CD4-positive, CD25-positive, alpha-beta regulatory T cell (primary cell): ENCODE measurements at places on chromosomes 6 and 20.

DNA sequence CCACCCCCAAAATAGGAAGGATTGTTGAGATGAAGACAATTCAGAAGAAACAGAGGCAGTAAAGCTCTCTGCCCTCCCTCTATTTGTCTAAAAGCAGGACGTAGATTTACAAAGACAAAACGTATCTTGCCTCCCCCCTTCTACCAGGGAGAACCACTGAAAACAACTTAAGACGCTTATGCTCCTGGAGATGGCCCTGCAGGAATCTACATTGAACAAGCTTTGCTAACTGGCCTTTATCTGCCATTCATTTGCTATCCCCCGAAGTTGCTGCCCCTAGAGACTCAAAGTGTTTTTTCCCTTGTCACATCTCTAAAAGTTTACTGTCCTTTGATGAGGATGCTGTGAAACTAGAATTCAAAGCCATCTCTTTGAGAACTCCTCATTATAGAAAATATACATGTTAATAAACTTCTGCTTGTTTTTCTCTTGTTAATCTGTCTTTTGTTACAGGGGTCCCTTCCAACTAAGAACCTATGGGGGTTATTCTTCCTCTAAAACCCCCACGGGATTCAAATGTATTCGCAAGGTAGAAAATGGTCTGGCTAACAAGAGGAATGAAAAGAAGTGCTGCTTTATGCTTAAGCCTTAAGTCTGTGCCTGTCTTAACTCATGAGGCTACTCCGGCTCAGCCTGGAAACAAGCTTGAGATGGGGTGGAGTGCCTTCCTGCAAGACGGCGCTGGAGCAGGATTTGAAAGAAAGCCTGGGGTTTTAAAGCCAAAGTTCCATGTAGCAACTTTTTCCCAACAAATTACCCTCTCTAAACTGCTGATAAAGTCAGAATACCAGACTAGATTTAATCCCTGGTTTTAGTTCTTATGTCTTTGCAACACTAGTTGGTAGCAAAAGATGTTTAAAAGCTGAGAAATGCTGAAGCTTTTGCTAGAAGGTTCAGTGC is 88.0 kb downstream of the CLIC5 start:
- DNase-seq = no peak

- DNase-seq = no peak
These were observed at the start of gene BPIFB1 for GRCh38 chr20:33282991-33283555. TSS of gene BPIFB1 (plus strand) at chr20:33283214. CDS start at chr20:33286074, 2,860 bp downstream.

- no peak for DNase-seq
These were observed 775 bp downstream of the PIGU start for GRCh38 chr20:34675993-34676641.

DNA sequence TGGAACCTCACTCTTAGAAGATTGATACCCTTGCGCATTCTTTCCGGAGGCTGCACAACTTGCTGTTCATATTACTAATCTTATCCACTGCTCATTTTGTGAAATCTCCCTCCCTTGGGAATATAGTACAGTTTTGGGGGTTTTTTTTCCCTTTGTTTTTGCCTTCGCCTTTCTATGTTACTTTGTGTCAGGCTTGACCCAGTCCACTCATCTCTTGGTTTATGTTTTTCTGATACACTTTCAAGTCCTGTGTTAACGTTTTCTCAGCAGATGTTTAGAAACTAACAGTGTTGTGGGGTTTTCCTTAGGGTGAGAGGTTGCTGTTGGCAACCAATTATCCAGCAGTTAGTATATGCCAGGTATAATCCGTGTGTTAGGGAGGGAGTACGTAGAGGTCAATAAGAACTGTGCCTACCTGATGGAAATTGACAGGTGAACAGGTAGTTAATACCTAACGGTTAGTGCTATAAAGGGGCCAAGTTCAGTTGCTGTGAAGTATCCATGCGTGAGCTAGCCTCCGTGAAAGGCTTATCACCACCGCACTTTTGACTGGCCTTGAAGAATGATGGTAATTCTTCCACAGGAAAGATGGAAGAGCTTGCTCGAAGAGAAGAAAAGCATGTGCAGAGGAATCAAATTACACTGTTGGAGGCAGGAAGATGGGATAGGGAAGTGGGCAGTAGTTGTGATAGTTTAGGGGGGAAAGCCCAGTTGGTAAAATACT is 1.4 kb downstream of the NFYA start:
- DNase-seq = peak; percentile 34

GRCh38 chr6:116280161-116280932 is 617 bp upstream of the TSPYL1 start:
- DNase-seq = no peak

DNA sequence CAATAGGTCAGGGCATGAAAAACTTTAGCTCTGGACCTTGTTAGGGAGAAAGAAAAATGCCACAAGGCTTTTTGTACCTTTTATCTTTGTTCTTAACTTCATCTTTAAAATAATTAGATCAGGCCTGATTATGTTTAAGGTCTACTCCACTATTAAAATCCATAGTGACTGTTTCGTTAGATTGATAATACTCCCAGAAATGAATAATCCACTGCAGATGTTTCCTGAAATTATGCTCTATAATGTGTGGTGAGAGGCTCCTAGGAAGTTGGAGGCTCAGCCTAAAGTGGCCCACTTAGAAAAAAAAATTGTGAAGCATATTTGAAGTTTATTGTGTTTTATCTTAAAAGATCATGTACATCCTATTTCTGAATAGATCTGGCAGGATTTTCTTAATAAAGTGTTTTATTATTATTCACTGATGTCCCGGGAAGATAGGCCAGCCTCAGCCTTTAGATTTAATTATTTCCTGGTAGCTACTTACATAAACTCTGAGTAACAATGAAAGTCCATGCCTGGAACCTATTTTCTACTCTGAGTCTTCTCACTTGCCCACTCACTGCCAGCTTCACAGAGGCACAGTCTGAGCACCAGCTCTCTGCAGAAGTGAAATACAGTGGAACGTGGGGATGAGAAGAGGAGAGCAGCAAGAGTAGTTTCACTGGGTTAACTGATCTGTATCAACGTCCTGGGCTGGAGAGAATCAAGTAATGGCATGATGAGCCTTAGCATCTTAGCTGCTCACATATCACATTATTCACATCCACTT is 126.8 kb upstream of the TMEM170B start:
- DNase-seq = no peak

DNA sequence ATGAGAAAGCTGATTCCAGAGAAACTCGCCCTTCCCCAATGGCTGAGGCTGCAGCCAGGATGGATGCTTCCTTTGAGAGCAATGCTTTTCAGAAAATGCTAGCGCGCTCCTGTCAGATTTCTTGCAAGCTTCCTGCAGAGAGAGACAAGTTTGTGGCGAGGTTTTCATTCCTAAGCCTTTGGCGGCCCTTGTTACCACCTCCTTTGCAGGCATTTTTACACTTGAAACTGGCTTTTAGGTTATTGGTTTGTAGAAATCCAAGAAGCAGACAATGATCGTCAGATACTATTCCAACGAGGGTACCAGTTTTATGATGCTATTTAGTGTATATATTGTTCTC is 1.1 kb downstream of the FNDC1 start:
- no peak for DNase-seq

DNA sequence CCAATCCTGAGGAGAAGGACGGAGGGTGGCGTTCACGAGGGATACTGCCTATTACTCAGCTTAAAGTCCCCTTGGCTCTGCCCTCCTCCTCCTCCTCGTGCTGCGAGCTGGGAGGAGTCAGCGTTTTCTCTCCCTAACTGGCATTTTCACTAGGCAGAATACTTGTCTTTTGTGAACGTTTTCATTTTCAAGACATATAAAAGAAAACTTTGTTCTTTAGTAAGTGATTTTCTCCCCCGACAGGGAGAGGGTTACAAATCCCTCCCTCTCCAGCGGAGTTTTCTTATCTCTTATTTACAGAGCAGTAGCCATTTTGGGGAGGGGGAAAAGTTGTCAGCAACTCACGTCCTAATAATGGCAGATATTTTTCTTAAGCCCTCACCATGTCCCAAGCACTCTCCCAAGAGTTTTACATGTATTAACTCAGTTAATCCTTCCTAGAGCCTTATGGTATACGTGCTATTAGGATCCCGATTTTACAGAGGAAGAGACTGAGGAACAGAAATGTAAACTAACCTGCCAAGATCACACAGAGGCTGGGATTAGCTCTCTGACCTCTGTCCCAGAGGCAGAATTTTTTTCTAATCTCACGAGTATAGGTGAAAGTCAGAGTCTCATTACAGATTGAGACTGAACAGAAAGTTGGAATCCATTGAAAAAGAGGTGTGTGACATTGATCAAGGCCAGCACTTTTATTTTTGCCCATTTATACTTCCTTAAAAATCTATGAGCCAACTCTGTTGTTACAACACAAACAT is 30.0 kb upstream of the ZNF217 start:
- DNase-seq = no peak

DNA sequence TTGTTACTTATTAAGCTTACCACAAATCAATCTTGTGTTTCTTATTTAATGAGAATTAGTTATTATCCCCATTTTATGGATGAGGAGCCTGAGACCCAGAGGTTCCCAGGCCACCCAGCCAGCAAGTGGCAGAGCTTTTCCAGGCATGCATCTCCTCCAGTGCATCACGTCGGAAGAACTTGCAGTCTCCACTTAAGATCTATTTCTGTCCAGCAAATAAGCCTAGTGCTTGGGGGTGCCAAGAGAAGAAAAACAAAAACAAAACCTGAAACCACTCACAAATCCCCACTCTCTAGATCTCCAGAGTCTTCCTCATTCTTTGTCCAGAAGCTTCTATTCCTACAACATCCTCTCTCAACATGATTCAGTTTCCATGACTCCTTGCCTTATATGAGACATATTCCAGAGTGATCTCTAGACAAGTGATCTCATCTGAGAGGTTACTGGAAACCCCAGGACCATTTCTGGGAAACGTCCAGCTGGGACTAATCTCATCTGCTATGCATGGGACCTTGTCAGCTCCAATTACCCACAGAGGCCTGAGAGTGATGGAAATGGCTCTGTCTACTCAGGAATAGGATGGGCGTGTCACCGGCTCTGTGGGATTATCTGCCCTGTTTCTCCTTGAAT is 4.1 kb downstream of the GUCA1B start:
- DNase-seq = no peak

- no peak for DNase-seq
These were observed 19.9 kb downstream of the CRYBG1 start for GRCh38 chr6:106380407-106380806.

DNA sequence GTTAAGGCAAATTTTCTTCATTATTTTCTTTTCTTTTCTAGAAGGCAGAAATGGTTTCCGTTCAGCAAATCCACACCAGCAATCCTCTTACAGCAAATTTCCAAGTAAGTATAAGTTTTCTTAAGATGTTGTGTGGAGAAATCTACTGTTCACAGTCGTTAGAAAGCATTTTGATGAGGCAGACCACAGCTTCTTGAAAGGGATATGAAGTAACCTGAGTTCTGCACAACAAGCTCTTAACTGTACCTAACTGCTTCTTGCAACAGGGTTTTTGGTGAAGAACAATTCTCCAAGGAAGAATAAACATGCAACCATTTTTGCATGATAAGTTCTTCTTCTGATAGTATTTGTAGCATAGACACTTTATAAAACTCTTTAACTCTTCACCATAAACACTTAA is 45.3 kb upstream of the STXBP5 start:
- no peak for DNase-seq

- no peak for DNase-seq
These were observed 382.9 kb downstream of the QKI start for GRCh38 chr6:163797296-163797845.

DNA sequence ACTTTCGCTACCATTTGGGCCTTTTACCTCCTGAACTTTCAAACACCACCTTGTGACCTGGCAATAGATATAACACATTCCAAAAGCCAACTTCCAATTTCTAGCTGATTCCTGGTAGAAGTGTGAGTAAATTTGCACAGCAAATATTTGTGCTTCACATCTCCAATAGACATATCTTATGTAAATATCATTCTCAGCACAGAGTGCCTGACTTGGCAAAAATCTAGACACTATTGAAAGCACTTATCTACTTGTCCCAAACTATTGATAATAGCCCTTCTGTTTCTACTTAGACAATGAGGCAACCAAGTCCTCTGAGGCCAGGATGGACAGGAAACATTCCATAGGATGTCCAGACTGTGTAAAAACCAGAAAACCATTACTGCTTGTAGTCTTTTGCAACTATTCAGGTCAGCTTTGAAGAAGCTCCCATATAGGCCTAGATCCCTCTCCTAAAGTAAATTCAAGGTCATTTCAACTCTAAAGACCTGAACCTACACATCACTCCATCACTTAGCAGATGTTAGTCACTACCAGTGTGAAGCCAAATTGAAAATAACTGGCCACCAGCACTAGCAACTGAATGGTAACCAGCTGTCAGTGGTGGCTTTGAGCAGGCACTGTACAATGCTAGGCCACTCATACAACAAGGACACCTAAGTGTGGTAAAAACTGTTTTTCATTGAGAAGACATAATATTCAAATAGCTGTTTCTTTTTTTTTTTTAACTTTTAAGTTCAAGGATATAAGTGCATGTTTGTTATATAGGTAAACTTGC is 95.3 kb upstream of the RSPO3 start:
- DNase-seq = no peak

DNA sequence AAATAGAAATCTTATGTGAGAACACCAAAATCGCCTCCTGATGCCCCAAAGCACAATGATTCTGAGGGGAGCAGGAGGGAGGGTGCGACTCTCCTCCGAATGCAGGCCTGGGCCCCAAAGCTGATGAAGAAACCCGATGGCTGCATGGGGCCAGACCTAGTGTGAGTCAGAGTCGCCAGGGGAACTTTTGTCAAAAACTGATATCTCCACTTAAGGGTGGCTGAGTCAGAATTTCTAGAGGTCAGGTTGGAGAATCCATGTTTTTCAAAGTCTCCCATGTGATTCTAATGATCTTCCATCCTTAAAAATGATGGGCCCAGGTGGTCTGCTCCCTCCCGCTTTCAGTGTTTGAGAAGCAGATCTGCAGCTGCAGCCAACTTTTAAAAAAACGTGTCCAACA is 172.8 kb downstream of the BACH2 start:
- no peak for DNase-seq

- DNase-seq = no peak
These were observed 201.3 kb downstream of the SYNE1 start for GRCh38 chr6:152435816-152436215.

- no peak for DNase-seq
These were observed 3.0 kb upstream of the ZBTB24 start for GRCh38 chr6:109486068-109486467.
